ENCODE measurements at places on chromosomes 2 and 18.

GRCh38 chr2:206974551-206974950, 35.2 kb downstream of the CPO start:
- no peak for DNase-seq

DNA sequence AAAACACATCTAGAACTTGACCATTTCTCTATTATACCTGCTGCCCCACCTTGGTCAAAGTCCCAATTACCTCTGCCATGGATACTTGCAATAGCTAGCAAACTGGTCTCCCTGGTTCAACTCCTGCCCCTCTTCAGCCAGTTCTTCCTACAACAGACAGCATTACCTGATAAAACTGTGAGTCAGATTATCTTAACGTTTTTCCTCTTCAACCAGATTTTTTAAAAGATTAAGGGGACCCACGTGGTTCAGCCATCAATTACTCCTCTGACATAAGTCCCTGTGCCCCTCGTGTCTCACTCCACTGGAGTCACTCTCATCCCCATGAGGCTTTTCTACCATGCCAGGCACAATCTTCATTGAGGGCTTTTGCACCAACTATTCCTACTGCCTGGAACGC, 5.3 kb upstream of the ARHGAP15 start:
- no peak for DNase-seq

DNA sequence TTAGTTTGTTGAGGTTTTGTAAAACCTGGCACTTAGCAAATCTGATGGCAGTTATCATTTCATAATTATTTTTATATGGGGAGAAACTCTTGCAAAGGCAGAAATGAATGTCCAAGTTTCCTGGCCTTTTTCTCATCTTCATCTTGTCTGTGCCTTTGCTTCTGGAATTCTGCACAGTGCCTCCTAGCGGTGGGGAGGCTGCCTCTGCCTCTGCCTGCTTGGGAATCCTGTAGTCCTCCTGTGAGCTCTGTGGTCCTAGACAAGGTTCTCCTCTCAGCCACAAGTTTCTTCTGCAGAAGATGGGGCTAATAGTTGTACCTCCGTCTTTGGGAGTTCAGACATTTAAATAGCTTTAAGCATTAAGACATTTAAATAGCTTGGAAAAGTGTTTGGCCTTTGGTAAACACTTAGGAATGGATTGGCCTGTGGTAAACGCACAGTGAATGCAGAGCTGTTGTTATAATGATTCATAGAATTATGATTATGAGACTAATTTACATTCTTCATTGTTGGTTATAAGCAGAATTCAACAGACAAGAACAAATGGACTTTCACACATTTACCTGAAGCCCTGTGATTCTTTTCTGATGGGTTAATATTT, 101.2 kb downstream of the ZNF236 start:
- DNase-seq = no peak

DNA sequence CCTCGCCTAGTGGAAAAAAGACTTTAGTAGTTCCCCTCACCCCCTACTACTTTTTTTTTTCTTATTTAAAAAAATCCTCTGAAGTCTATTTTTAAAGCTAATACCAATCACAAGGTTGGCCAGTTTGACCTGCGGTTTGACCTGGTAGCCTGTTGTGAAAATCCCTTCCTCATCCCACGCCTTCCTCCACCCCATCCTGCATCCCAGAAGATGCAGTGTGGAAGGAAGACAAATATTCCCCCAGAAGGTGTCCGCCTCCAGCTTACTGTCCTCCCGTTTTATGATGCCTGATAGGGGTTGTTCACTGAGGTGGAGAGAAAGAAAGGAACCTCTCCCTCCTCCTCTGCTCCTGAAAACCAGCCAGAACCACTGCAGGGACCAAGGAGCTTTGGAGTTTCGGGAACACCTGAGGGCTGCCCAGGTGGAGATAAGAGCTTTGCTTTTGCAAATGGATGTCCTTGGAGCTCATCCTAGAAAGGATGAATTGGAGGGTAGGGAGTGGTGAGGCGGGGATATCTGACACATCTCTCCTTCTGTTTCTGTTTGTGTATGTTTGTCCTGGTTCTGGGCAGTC, 909 bp downstream of the ATP6V1C2 start:
- no peak for DNase-seq

- DNase-seq = peak; percentile 99
These were observed at the start of gene PUM2 for GRCh38 chr2:20350753-20351554. Gene PUM2, minus strand, starts transcription at chr2:20350844. Its CDS starts 23,484 bp downstream, at chr2:20327360.

Measured in upper lobe of left lung (tissue), 6 donors.